Fibroblast of pulmonary artery (primary cell): ENCODE measurements at places on chromosomes 4 and X.

GRCh38 chr4:139676913-139677585 is 11.4 kb downstream of the MGST2 start:
- DNase-seq, result no peak

GRCh38 chrX:107025545-107025944 is 25.5 kb upstream of the MORC4 start:
- peak; percentile 48 for DNase-seq

- DNase-seq, result no peak
Observed at GRCh38 chr4:130722361-130722760, 1626.4 kb downstream of the C4orf33 start.

GRCh38 chr4:3168029-3168428 is 80.9 kb upstream of the MSANTD1 start:
- peak; percentile 33 for DNase-seq

GRCh38 chr4:13430834-13431568 is 53.1 kb downstream of the RAB28 start:
- DNase-seq, result no peak

DNA sequence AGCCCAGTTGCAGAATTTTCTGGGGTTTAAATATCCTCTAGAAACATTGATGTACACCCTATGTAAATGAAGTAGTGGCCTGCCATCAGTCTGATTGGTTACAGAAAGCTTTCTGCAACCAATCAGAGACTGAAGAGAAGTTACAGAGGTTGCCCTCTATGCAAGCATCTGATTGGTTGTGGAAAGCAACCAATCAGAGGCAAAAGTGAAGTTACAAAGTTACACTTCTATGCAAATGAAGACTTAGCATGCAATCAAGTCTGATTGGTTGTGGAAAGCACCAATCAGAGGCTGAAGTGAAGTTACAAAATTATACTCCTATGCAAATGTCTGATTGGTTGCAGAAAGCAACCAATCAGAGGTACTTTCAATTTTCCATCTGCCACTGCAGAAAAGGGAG is 51.9 kb upstream of the USP9X start:
- no peak for DNase-seq

DNA sequence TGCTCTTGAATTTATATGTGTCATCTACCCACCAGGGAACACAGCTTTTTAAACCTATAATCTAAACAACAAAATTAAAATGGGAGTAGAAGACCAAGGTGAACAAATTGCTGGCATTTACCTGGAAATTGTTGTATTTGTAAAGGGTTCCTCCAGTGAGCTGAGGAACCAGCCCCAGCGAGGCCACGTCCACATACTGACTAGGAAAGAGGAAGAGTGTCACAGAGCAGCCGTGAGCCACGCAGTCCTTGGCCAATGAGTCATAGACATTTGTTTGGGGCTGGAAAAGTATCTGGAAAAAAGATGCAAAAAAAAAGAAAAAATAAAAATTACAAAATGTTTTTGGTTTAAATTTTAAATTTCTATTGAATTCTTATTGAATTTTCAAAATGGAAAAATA is 58.7 kb downstream of the METTL14 start:
- no peak for DNase-seq

DNA sequence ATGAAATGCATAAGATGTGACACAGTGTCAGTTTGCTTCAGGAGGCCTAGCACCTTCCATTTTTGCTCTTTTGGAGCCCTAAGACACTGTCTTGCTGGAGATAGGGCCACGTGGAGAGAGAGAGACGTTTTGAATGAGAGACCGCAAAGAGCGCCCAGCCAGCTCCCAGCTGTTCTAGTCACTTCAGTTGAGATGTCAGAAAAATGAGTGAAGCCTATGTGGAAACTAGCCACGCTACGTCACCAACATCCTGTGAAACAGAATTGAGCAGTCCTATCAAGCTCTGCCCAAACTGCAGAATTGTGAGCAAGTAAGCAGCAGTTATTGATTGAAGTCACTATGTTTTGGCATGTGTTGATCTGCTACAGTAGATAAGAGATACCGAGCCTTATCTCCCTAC is 13.1 kb downstream of the GPR82 start:
- DNase-seq, result no peak

- DNase-seq, result no peak
Observed at GRCh38 chr4:60589425-60589824, 610.7 kb upstream of the ADGRL3 start.

DNA sequence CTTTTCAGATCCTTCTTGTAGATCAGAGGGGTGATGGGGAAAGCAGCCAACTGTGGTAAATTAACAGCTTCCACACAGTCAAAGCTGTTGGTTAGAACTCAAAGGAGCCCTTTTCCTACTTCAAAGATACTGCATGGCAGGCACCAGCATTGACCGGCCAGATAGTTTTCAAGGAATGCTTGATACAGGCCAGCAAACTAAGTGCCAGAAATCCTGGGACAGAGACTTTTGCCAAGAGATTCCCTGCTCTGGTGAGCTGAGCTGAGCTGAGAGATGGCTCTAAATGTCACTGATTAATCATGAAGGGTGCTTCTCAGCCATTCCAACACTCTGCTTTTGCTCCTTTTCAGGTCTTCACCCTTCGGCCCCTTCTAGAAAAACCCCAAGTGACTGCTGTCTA is 131.6 kb upstream of the MED14 start:
- peak; percentile 24 for DNase-seq

DNA sequence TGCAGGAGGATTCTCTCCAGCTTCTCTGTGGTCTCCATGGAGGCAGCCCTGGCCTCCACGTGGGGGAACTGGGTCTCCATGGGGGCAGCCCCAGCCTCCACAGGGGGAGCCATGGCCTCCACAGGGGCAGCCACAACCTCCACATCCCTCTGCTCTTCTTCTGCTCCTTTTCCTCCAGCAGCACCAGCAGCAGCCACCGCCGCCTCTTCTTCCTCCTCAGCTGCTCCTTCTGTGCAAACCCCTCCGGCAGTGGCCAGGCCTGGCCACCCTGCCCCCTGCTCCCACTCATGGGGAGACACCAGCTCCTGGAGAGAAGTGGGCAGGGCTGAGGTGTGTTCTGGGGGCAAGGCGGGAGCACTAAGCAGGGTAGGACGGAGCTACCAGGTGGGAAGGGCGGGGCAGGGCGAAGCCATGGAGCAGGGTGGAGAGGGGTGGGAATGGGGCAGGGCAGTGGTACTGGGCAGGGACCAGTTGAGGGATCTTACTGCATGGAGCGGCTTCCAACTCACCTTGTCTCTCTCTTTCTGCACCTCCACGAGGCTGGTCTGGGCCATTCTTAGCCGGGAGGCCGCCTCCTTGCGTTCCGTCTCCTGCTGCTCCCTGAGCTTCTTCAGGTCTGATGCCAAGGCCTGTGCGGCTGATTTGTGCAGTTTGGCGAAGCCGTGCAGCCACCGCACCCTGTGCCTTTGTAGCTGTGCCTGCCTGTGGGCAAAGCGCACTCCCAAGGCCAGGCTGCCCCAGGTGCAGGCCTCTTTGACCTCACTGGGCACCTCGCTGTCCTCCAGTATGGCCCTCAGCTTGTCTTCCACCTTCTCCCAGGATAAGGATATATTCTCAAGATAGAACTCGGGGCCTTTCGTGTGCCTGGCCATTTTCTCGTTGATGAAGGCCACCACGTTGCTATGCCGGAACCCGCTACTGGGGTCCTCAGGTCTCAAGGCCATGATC is 766 bp downstream of the TEX13A start:
- DNase-seq, result no peak

- no peak for DNase-seq
Observed at GRCh38 chrX:112844250-112844649, 3.6 kb upstream of the AMOT start.

GRCh38 chrX:3271834-3272186 is 74.6 kb downstream of the MXRA5 start:
- DNase-seq, result peak; percentile 77

DNA sequence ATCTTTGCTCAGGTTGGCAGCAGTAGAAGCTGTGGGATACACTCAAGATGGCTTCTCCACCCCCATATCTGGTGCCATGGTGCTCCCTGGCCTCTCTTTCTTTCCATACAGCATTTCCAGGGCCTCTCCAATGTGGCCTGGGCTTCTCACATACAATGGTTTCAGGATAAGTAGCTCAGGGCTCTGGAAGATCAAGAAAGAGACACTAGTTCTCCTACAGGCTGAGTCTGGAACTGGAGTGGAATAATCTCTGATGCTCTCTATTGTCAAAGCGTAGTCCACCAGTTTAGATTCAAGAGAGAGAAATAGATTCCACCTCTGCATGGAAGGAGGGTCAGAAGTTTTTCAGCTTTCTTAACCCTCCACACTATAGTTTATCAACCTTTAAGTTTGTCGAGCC is 138.2 kb upstream of the AADAT start:
- no peak for DNase-seq

DNA sequence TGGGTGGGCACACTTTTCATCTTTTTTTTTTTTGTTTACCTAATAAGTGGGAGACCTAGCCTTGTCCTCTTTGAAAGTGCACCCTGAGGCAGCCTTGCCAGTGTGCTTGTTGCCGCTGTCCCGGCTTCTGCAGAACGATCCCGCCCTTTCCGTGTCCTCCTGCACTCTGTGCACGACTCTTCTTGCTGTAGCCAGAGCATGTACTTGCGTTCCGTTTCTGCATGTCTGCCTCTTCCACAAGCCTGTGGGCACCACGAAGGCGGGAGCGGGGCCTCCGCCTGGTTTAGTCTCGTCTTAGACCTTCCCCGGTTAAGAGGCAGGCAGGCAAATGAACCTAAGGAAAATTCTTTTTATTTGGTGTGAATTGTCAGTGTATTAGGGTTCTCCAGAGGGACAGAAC is 32.6 kb upstream of the TBC1D14 start:
- DNase-seq, result no peak

GRCh38 chrX:42536286-42536685 is 241.7 kb downstream of the PPP1R2C start:
- DNase-seq, result no peak

DNA sequence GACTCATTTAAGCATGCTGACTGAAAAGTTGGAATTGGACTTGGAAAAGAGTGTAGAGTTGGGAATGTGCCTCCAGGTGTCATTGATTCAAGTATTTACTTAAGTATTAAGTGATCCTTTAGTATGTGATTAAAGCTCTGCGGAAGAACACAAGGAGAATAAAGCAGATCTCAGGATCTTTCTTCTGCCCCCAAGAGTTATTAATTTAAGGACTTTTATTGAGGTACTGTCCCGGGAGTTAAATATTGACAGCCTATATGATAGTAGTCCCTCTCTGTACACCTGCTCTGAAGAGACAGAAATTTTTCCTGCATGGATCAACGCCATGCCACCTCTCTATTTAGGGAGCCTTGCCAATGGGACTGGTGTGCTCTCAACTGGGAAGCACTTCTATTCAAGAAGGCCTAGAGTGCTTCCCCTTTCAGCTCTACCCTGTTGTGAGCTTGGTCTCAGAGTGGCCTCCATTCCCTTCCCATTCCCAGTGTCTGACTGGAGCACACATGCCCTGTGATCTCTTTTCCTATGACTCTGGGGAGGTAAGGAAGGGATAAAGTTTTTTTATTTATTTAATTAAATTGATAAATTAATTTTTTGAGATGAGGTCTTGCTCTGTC is 75.9 kb downstream of the SHISA3 start:
- DNase-seq, result no peak

- DNase-seq, result no peak
Observed at GRCh38 chr4:83536362-83537272, 709 bp downstream of the GPAT3 start.

DNA sequence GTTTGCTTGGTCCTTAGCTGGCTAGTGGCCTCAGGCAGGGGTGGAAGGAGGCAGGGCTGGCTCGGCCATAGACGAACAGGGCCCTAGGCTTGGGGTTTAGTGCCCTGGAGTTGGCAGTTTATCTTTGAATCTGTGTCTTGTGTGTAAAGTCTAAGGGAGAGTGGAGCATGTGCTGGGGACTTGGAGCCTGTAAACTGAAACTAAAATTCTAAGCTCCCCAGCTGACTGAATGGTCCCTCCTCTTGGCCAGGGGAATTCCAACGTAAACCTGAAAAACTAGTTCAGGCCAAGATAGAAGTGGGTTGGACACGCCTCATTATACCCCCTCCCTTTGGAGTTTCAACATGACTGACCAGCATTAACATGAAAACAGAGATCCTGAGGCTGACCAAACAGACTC is 46.1 kb upstream of the GPR78 start:
- DNase-seq, result peak; percentile 18

GRCh38 chr4:153074486-153074885 is 129.8 kb upstream of the TRIM2 start:
- DNase-seq, result no peak

GRCh38 chr4:139808381-139808807 is 142.8 kb downstream of the MGST2 start:
- no peak for DNase-seq

DNA sequence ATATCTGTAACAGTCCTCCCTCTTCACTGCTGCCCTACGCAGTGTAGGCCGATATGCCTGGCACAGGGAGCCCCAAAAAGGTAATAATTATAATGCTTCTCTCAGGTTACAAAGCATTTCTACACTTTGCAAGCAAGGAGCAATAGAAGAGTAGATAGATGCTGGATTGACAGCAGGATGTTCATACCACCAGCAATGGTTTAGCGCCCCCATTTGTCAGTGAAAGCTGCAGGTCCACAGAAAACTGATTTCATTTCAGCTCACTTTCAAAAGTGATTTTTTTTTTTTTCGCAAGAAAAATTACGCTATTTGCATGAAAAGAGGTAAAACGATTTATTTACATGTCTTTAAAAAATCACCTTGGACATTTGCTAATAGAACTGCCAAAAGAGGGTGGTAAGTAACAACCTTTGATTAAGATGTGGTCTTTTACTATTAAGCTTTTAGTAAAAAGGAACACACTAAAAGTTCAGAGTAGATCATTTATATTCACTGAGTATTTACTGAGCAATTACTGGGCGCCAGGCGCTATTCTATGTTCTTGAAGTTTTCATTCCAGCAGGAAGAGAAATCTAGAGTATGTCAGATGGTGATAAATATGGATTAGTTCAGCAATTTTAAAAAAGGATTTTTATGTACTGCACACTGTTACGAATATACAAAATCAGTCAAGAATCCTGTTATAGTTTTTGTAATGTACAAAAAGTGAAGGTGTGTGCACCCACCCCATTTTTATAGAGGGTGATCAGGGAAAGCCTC is 34.4 kb downstream of the HPF1 start:
- peak; percentile 13 for DNase-seq

DNA sequence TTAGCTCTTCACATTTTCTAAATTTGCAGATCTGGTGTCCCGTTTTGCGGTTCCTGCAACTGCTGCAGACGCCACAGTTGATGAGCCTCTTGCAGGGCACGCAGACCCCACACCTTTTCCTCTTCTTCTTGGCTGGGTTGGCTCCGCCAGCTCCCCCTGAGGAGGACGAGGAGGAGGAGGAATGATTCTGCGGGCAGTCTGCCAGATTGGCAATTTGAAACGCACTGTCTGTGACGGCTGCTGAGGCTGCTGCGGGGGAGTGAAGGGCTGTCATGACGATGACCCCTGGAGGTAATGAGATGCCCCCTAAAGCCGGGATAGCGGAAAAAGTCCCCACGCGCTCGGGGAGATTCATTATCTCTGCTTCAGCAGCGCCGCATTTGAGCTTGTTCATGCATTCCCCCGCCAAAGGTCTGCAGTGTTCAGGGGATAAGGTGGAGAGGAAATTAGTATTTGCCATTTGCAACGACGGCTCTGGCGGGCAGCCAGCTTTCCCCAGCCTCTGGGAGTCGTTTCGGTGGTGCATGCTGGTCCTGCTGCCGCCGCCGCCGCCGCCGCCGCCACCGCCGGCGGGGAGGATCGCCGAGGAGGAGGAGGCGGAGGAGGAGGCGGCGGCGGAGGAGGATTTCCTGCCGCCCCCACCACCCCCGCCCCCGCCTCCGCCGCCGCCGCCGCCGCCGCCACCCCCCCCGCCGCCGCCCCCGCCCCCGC is 3.8 kb downstream of the CXXC4 start:
- peak; percentile 62 for DNase-seq

- no peak for DNase-seq
Observed at GRCh38 chr4:42719257-42719656, 62.4 kb upstream of the ATP8A1 start.

GRCh38 chrX:107629540-107629909 is 1.2 kb downstream of the PRPS1 start:
- peak; percentile 32 for DNase-seq
